Nephron progenitor cell (in vitro differentiated cells): ENCODE measurements at places on chromosomes 2 and 18.

GRCh38 chr2:9280224-9280623 is 73.6 kb downstream of the ASAP2 start:
- DNase-seq = no peak

DNA sequence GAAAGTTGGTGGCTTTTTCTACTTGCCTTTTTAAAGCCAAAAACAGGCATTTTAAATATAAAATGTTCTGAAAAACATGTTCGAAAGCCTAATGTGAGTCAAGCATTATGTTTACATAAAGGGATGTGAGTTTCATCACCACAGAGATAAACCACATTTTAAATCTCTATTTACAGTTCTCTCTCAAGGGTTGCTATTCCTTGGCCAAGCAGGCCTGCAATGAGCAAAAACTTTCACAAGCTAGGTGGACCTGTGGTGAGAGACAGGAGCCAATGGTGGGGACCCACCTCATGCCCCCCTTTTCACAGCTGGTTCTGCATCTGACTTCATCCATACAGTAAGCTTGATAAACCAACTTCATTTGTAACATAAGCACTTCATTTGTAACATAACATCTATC is 65.1 kb downstream of the CUL3 start:
- DNase-seq = no peak

- no peak for DNase-seq
Measured at GRCh38 chr2:187644486-187644885, 90.3 kb upstream of the TFPI start.

DNA sequence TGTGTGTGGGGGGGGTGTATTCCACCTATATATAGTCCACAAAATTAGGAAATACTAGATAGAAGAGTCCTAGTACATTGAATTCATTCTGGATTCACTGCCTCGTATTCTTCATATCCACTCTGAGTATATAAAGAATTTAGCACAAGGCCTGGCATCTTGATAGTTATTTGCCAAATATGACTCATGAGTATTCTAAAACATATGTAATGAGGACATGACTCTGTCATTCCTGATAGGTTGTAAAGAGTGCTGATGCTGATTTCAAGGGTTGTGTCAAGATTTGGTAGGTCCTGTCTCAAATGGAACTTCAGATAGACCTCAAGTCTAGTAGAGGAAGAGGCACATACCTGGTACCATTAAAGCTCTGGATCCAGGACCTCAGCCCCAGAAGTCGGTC is 173.4 kb upstream of the BOD1L2 start:
- no peak for DNase-seq

DNA sequence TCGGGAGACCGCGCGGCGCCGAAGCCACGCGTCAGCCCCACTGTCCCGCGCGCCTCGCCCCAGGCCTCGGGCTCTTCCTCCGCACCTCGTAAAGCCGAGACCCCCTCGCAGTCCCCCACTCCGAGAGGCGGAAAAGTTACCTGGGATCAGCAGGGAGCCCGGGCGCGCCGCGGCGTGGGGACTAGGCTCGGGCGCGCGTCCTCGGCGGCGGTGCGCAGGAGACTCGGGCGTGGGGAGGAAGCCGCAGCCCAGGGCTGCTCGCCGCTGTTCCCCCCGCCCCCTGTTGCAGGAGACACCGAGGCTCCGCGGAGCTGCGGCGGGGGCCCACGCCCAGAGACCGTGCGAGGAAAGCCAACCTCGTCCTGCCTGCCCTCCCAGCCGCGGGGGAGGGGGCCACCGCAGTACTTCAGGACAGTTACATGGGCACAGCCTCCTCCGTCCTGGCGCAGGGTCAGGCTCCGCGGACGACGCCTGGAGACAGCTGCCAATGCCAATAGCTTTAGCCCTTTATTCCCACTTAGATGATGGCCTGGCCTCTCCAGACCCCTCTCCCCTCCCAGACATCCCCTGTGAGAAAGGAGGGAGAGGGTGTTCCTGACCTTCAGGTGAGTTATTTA is at the start of gene EPB41L3:
EPB41L3 (minus strand) TSS at position 225 of the 617 bp plus-strand sequence. CDS start 54,814 bp downstream, outside the sequence.
- DNase-seq = peak; percentile 66

- DNase-seq = peak; percentile 63
Measured at GRCh38 chr2:238864207-238865014, 16.5 kb downstream of the TWIST2 start.

DNA sequence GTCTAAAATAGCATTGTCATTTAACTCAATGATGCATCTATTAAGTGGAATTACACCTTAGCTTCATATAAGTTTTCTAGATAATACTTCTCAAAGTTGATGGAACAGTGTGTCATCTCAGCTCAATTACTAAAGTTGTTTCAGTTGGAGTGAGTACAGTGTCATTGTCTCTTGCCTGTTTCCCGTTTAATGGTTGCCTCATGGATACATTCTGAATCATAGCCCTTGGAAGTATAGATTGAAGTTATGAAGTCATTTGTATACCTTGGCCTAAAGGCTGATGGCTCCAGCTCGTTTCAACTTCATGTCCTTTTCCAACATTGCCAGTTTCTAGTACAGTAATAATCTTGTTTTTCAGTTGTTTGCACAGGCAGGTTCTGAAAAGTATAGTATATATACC is 130.5 kb upstream of the NOSTRIN start:
- no peak for DNase-seq

- no peak for DNase-seq
Measured at GRCh38 chr2:212448698-212449097, 89.9 kb downstream of the ERBB4 start.

DNA sequence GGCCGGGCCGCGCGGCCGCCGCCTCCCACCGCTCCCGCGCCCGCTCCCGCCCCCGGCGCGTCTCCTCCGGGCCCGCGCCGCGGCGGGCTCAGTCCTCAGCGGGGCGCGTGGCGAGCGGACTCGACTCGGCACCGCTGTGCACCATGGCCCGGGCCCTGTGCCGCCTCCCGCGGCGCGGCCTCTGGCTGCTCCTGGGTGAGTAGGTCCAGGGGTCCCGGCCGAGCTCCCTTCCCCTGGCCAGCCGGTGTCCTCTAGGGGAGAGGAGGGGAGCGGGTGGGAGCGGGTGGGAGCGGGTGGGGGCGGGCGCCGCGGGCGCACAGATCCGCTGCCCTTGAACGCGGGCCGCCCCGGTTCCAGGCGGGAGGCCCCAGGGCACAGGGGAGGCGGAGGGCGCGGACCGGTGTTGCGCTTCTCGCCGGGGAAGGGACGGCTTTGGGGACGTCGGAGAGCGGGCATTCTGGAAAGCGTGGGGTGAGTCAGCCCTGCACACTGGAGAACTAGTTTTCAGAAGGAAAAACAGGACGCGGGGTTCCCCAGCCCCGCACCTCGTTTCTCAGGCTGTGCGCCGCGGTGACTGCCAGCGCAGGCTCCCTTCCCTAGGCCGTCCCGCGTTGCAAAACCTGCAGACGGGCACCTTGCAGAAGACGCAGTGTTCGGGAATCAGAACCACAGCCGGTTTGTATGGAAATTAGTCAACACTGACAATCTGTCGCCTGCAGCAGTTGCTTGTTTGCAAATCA is at the start of gene RAMP1:
RAMP1 (plus strand) TSS at position 91 of the 740 bp plus-strand sequence; CDS start at position 144, 53 bp downstream.
- peak; percentile 61 for DNase-seq
